MG63 (cell line): ENCODE measurements at places on chromosomes 16 and 17. TPM values are rescaled to one million over a fixed set of nuclear protein-coding genes. Genes with fewer than 3 reads are reported as not detected.

GRCh38 chr16:65034915-65035314 lies 86.9 kb downstream of the CDH11 start:
- DNase-seq, result no peak

DNA sequence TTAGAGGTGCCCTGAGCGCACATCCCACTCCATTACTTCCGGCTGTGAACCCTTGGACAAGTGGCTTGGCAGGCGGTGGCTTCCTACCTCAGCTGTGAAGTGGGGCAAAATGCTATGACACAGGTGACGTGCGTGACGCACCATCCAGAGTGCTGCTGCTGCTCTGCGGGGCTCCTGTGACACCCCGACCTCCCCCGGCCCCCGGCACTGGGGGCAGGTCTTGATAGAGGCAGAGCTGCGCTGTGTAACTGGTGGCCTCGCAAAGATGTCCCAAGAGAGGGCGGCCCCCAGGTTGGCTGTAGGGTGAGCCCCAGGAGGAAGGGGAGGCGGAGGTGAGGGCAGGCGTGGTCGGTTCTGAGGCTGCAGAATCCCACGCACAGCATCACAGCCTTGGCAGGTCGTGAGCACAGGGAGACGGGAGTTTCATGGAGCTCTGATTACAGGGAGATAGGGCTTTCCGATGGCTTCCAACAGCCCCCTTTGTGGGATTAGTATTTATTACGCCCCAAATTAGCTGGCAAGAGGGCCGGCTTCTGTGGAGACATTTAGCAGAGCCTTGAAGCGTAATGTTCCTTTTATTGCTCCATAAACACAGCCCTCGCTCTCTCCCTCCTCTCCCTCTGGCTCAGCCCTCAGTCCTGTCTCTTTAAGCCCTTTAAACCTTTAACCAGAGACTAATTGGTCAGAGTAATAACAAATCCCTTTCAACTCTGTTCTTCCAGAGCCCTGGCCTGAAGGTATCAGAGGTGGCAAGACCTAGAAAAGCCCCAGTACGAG lies 328.1 kb downstream of the C16orf95 start:
- no peak for DNase-seq

TEKT1 gene
- total RNA-seq, result not detected in 2 replicates

GRCh38 chr16:66740010-66740409 lies 11.4 kb downstream of the DYNC1LI2 start:
- no peak for DNase-seq

GRCh38 chr16:72137380-72138063 lies 34.4 kb downstream of the PMFBP1 start:
- no peak for DNase-seq

DNA sequence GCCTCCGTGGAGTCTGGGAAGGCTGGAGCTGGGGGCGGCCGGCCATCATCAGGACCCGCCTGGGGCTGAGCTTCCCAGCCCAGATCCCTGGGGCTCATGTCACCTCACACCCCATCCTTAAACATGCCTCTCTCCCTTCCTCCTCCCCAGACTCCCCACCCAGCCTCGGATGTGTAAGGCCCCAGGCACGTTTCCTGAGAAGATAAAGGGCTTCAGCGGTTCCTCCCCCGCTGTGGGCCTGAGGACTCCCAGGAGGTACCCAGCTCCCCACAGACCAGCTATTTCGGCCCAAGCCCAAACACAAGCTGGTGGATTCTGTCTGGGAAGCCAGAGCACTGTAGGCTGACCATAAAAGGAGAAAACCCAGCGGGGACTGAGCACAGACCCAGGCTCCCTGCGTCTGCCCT lies 49.2 kb downstream of the MYH11 start:
- DNase-seq, result no peak

DNA sequence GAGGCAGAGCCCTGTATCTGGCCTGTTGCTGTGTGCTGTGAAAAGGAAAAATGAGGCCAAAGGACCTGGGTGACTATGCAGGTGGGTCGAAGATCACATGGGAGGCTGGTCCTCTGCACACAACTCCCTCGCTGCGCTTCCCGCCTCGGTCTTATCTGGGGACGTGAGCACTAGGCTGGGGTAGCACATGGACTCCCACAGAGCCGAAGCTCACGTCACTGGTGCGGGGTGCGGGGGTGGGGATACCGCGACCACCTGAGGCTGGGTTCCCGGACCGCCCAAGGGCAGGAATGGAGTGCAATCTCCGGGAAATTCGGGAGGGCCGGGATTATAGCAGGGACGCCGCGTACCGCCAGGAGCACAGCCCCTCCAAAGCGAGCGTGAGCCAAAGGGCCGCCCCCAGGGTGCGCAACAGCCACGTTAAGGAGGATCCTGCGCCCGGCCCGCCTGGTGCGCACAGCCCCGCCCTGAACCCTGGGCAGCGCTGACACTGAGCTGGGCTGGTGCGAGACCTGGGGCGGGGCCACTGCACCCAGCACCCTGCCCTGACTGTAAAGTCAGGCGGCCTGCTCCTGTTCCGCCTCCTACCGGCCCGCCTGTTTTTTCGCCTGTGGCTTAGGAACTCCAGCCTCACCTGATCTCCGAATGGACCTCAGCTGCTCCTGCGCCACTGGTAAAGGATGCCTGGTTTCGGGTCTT lies 4.8 kb downstream of the MT1A start:
- no peak for DNase-seq

GRCh38 chr17:40445751-40446468 lies 2.7 kb downstream of the IGFBP4 start:
- DNase-seq, result no peak
